ENCODE measurements at places on chromosomes 1 and 21. TPM values are rescaled to one million over a fixed set of nuclear protein-coding genes. Genes with fewer than 3 reads are reported as not detected.

Gene ASAP3
- 19.5 TPM for total RNA-seq

GRCh38 chr1:110394493-110394820, 3.6 kb upstream of the SLC16A4 start:
- peaks cover 5% of the 10 kb centered on the region for H3K36me3 ChIP-seq
- no peak overlapping the region for H3K4me3 ChIP-seq
- peak overlapping the region; percentile 66 for H3K27ac ChIP-seq
- H3K27me3 ChIP-seq, result no peaks in the 10 kb centered on the region

- peaks cover 40% of the 10 kb centered on the region for H3K36me3 ChIP-seq
- H3K27me3 ChIP-seq, result no peaks in the 10 kb centered on the region
- no peak for DNase-seq
- peaks cover 9% of the 10 kb centered on the region for H3K4me1 ChIP-seq
- H3K27ac ChIP-seq, result no peak overlapping the region
These were observed 7.5 kb downstream of the IKBKE start for GRCh38 chr1:206477581-206478380.

- H3K36me3 ChIP-seq, result no peaks in the 10 kb centered on the region
- no peak for DNase-seq
- no peak overlapping the region for H3K27ac ChIP-seq
- no peak overlapping the region for H3K4me3 ChIP-seq
- H3K4me1 ChIP-seq, result no peaks in the 10 kb centered on the region
These were observed 151.5 kb upstream of the RNPC3 start for GRCh38 chr1:103373991-103374390.

DNA sequence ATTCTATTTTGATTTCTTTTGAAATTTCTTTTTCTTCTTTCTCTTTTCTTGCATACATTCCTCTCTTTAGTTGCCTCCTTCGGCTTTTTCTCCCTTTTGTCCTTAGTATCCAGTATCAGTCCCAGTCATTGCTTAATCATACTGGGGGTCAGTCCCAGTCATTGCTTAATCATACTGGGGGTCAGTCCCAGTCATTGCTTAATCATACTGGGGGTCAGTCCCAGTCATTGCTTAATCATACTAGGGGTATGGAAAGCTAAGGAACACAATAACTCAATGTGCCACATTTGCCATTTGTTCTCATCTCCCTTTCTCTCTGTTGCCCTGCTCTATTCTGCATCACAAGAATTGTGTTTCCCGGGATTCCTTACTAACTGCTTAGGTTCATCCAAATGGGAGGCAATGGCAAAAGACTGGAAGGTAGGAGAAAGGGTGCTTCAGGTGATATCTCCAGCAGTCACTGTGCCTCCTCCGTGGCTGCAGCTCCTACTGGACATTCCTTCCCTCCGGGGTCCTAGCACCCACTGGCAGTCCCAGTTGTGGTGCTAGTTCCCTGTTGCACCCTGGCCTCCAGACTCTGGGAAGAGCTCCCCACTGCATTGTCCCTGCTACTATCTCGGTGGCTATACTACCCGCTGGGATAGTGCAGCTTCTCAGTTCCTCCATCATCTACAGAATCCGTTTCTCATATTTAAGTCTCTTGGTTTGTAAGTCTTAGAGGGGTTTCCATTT, 32.6 kb upstream of the LAMC1 start:
- peaks cover 14% of the 10 kb centered on the region for H3K4me1 ChIP-seq
- peak overlapping the region; percentile 16 for H3K27ac ChIP-seq
- H3K36me3 ChIP-seq, result no peaks in the 10 kb centered on the region

DNA sequence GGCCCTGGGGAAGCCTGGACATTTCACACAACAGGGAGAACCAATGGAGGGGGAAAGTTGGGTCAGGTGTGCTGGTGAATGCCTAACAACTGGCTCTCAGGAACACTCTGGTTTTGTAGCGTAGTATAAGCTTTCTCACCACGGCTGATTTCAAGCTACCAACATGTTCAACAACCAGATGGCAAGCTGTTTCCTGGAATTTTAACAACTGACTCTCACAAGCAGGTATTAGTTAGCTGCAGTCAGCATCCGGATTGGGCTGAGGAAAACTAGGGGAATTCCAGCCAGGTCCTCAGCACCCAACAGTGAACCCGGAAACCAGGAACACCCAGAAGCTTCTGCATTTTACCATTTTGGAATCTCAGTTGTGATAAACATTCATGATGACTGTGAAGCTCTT, 162.3 kb upstream of the CAMK1G start:
- no peak overlapping the region for H3K27ac ChIP-seq
- no peaks in the 10 kb centered on the region for H3K27me3 ChIP-seq
- no peak overlapping the region for H3K4me3 ChIP-seq
- H3K36me3 ChIP-seq, result no peaks in the 10 kb centered on the region
- no peak for DNase-seq
- H3K4me1 ChIP-seq, result peaks cover 8% of the 10 kb centered on the region

DNA sequence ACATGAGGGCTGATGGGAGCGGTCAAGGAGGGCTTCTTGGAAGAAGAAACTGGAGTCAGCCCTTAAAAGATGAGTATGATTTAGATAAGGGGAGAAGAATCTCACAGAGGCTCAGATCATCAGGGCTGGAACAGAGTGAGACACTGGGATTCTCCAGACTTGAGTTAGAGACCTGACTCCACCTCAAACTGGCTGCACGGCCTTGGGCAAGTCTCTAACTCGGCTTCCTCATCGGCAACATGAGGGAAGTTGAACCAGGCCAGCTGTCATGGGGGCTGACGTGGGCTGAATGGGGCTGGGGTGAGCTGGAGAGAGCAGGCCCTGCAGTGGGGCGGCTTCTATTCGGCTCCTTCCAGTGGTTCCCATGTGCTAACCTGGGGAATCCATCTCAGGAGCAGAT, 2.5 kb downstream of the C1QC start:
- H3K27me3 ChIP-seq, result peaks cover 3% of the 10 kb centered on the region
- H3K36me3 ChIP-seq, result no peaks in the 10 kb centered on the region
- DNase-seq, result no peak
- no peak overlapping the region for H3K27ac ChIP-seq
- H3K4me3 ChIP-seq, result no peak overlapping the region

DNA sequence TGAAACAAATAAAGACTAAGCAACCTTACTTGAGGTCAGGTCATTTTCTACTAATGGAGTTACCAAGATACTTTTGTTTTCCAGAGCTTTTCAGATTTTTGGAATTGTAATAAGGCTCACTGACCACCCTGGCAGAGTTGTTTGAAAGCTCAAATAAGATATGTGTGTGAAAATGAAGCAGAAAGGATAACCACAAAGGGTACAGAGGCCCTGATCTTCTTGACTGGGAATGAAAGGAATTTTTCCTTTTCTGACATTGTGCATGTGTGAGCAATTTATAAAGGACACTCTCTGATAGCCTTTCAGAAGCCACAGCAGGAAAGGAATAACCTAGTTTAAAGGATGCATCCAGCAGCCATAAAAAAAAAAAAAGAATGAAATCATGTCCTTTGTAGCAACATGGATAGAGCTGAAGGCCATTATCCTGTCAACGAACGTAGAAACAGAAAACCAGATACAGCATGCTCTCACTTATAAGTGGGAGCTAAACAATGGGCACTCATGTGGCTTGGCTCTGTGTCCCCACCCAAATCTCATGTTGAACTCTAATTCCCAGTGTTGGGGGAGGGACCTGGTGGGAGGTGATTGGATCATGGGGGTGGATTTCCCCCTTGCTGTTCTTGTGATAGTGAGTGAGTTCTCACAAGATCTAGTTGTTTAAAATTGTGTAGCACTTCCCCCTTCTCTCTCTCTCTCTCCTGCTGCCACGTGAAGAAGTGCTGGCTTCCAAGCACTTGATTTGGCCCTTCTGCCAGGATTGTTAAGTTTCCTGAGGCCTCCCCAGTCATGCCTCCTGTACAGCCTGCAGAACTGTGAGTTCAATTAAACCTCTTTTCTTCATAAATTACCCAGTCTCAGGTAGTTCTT, 3.1 kb upstream of the SRP9 start:
- peak overlapping the region; percentile 86 for H3K27ac ChIP-seq
- peaks cover 60% of the 10 kb centered on the region for H3K4me1 ChIP-seq
- H3K4me3 ChIP-seq, result no peak overlapping the region
- H3K27me3 ChIP-seq, result no peaks in the 10 kb centered on the region
